ENCODE measurements at places on chromosomes 6 and 20.

DNA sequence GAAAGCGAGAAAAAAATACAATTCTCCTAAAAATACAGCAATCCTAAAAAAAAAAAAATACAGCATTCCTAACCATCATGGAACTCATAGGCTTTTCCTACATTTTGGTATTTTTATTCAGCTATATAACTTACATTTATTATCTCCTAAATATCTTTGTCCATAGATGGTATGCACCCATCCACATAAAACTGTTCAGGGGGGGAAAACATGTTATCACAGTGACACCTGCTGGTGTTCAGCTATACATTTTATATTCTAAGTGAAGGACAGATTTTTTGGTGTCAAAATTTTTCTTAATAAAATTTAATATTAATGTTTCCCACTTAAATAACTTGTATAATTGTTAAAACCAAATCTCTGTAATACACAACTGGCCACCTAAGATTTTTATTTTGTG is 58.0 kb downstream of the BLOC1S5 start:
- peak; percentile 44 for DNase-seq

- DNase-seq = no peak
Measured at GRCh38 chr6:168188369-168189199, 109.6 kb upstream of the FRMD1 start.

GRCh38 chr6:160774399-160774798 is 72.4 kb downstream of the PLG start:
- DNase-seq = no peak

GRCh38 chr6:129828229-129828628 is 32.9 kb downstream of the TMEM244 start:
- no peak for DNase-seq

GRCh38 chr20:37316775-37317170 is 27.3 kb downstream of the MANBAL start:
- DNase-seq = no peak

GRCh38 chr20:38418509-38419204 is 16.5 kb downstream of the SNHG17 start:
- DNase-seq = peak; percentile 25

Measured in fibroblast of upper back skin (primary cell).